Hippocampal formation (tissue), 2 donors: ENCODE measurements at places on chromosomes 6 and 20.

GRCh38 chr6:6909111-6909510 lies 198.7 kb upstream of the RREB1 start:
- no peak for DNase-seq

DNA sequence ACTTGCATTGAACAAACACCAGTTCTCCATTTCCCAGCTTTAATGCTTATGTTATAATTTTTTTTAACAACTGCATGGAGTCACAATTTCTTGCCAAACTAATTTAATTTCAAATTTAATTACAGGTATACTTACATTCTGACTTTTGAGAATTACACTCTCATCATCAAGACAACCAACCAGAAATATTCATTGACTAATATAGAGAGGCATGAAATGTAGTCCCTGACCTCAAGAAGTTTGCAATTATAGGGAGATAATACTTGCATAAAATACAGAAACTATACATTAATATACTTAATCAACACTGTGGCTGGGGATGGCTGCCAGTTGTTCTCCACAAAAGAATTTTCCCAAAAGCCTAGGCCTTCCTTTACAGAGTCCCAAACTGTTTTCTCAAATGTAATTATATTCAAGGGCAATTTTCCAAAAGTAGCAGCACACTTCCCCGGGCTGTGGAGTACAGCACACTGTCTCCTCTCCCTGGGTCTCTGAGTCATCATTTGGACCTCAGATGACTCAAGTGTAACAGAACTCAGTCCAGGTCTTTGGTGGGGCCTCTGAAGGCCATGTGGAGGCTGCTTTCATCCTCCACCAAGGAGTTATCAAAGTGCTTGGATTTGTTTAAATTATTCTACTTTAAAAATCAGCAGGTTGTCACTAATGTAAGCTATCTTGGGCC lies 114.1 kb downstream of the KIF16B start:
- DNase-seq, result no peak

- DNase-seq, result no peak
Measured at GRCh38 chr20:44839481-44839880, 29.1 kb upstream of the RIMS4 start.

GRCh38 chr6:158831571-158831970 lies 12.4 kb upstream of the EZR start:
- DNase-seq, result no peak

DNA sequence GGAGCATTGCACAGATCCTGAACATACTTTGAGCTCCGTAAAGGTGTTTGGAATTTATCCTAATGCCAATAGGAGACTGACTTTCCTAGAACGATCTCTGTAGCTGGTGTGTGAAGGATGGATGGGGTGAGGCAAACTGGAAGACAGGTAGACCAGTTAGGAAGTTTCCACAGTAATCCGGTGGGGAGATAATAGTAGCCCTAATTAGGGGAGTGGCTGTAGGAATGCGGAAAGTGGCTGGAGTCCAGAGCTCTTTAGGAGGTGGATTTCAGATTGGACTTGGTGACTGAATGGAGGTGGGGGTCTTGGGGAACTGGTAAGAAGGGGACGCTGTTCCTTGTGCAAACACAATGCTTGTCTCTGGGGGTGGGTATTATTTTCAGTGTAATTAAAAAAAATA lies 146.3 kb downstream of the SOX4 start:
- no peak for DNase-seq

GRCh38 chr6:78505178-78505577 lies 362.2 kb upstream of the IRAK1BP1 start:
- DNase-seq, result no peak

- no peak for DNase-seq
Measured at GRCh38 chr20:10864076-10864672, 190.4 kb upstream of the JAG1 start.

DNA sequence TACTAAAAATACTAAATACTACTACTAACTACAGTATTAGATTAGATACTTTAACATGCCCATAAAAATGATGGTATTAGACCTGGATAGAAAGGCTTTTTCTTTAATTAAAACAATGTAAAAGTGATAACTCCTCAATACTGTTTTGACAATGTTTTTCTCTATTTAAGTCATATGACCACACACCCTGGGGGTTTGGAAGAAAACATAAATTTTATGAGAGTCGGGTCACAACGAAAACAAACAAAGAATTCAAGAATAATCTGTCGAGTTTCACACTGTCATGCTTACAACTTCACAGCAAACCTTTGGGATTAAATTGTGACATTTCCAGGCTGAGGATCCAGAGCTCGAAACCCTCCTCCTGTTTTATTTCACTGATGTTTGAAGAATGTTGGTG lies 107.4 kb upstream of the SOX4 start:
- no peak for DNase-seq

- no peak for DNase-seq
Measured at GRCh38 chr20:58150772-58151171, 77.7 kb downstream of the ANKRD60 start.

- no peak for DNase-seq
Measured at GRCh38 chr6:144737998-144738397, 452.9 kb downstream of the UTRN start.

DNA sequence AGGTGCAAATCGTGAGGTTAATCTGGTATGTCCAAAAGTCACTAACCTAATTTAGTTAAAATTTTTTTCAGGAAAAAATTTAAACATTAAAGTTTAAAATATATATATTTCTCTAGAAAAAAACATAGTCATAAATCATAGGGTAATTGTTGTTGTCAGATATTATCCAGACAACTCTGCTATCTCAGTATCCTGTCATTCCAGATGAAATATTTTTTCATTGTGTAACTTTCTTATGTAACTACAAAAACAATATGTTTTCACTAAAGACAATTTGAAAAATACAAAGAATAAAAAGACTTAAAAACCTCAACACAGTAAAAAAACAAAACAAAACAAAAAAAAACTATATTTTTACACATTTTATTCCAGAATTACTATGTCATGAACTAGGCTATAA lies 57.6 kb downstream of the TENT5A start:
- DNase-seq, result no peak

DNA sequence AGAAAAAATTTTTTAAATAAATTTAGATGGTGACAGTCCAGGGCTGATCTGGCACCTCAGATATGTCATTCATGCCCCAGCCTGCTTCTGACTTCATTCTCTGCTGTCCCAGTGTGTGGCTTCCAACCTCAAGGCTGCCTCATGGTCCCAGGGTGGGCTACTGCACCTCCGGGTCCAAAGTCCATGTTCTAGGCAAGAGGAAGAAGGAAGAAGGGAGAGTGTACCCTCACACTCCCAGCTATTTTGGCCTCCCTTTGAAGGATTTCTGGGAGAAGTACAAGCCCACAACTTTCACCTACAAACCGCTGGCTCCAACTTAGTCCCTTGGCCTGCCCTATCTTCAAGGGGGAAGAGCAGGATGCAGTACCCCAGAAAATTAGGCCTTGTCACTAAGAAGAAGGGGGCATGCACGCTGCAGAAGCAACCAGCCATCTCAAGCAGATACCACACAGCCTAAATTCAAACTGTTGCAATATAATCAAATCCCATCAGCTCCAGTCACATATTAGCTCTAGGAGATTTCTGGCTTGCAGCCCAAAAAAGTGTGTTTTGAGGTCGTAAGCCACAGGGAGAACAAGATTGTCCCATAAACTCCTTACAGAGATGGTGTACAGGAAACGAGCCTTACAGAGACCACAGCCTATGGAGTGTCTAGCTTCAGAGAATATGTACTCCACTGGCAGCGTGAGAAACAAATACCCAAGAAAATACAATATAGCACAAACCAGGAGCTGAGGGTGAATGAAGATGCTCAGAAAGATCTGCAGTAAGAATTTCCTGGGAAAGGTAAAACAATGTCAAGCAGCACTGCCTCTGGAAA lies 906 bp upstream of the BTN3A2 start:
- no peak for DNase-seq

- DNase-seq, result no peak
Measured at GRCh38 chr6:64932486-64932885, 774.5 kb downstream of the EYS start.

GRCh38 chr6:149468179-149468578 lies 16.6 kb downstream of the ZC3H12D start:
- DNase-seq, result no peak

- DNase-seq, result no peak
Measured at GRCh38 chr6:29071831-29072723, 15.0 kb downstream of the OR2B3 start.

DNA sequence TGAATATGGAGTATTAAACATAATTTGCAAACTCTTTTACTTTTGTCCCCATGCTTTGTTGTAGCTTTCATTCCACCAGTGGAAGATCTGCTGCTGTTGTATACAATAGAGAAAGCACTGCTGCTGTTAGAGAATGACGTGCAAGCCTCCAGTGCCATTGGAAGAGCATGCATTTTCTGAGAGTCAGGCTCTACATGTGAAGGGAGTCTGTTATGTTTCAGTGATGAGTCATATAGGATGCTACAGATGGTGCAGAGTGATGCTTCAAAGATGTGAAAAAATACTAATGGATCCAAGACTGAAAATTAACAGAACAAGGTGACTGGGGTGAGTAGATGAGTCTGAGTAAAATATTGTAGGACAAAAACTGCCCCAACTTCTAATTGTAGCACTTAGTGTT lies 22.4 kb upstream of the BACH2 start:
- no peak for DNase-seq

DNA sequence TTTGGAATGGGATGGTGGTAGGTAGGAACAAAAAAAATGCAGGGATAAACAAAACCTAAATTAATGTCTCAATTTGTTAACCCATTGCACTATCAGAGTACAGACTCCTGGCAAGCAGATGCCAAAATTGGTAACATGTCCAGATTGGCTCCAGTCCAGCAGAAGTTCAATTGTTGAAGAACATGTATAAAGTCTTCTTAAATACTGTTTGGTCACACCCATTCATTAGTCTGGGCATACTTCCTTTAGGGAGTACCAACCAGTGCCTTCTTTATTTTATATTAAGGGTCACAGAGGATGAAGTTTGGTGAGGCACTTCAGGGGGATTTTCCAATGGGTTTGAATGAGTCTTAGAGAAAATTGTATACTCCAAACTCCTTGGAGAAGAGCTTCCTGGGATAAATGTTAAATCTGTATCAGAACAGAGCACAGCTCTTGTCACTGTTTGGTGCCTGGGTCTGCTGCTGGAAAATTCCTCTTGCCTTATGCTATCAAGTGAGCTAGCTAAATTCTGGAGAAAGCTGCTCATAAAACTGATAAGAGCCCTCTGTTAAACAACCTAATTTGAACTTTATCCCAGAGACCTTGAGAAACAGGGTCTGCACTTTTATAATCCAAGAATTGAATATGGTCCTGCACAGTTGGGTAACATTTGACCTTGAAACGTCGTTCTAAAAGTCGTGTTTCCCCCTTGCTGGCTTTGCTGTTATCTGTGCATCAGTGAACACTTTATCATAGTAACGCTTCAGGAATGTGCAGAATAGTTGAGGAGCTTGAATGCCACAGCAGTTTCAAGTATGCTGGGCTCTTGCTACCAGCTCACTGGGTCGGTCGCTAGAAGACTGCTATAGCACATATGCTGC lies 334.1 kb upstream of the CITED2 start:
- DNase-seq, result no peak

- DNase-seq, result no peak
Measured at GRCh38 chr20:45545754-45546453, 1.3 kb downstream of the EPPIN start.

DNA sequence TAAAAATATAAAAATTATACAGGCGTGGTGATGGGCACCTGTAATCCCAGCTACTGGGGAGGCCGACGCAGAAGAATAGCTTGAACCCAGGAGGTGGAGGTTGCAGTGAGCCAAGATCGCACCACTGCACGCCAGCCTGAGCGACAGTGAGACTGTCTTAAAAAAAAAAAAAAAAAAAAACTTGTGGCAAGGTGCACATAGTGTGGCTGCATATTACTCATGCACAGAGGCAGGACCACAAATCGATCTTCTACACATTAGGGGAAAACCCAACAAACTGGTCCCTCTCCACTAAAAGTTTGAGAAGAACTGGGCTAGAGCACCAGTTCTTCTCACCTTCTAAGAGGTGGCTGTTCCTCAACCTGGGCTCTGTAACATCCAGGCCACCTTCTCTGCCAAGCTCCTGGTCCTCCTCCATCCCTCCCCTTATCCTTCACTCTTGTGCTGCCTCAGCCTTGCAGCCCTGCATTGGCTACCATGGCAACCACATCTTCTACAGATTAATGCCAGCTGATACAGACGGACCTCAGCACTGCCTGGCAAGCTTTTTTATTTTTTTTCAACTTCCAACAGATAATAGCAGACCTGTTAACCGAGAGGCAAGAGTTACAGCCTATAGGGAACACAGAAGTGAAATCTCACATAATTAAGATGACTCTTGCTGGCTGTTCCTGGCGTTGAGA lies 88.0 kb downstream of the ATP9A start:
- no peak for DNase-seq
